Nephron progenitor cell (in vitro differentiated cells): ENCODE measurements at places on chromosomes 11 and 22.

DNA sequence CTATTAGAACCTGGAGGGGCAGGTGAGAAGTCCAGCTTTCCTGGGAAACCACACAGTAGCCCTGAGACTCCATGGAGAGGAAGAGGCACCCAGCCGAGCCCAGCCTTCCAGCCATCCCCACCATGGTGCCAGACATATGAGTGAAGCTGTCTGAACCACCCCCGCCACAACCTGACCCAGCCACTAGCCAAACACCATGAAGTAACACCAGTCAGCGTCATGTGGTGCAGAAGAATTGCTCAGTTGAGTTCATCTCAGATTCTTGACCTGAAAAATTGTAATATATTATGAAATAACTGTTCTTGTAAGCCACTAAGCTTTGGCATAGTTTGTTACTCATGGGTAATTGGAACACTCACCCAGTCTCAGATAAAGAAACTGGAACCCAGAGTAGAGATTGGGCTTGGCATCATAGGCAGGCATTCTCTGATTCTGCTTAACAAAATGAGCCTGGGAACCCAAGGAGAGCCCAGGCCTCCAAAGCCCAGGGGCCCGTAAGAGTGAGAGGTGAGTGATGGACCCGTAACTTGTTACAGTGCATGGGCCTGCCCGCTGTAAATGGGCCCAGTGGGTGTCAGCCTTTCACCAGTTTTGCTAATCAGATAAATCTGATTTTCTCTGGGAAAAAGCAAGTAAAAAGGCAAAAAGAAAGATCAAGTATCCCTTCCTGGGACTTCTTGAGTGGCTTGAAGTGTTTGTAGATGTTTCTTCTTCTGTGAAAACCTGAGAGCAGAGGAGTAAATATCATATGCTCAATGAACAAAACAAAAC is 305.5 kb downstream of the DDX10 start:
- no peak for DNase-seq

DNA sequence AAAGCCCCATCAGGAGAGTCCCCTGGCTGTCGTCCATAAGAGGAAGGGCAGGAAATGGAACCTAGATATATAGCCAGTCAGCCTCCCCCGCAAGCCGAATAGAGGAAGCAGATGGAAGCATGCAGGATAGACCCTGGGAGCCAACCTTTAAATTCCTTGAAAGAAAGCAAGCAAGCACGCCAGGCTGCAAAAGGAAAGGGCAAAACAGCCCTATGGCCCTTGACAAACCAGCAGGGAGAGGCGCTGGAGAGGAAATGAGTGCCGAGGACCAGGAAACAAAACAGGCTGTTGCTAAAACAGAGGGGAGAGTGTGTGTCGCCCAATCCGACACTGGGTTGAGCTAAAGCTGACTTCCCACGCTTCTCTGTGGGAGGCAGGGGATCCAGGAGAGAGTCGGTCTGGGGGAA is 203.5 kb upstream of the MTNR1B start:
- DNase-seq = peak; percentile 46

- no peak for DNase-seq
Measured at GRCh38 chr22:25085930-25086901, 113.4 kb upstream of the CRYBB3 start.

DNA sequence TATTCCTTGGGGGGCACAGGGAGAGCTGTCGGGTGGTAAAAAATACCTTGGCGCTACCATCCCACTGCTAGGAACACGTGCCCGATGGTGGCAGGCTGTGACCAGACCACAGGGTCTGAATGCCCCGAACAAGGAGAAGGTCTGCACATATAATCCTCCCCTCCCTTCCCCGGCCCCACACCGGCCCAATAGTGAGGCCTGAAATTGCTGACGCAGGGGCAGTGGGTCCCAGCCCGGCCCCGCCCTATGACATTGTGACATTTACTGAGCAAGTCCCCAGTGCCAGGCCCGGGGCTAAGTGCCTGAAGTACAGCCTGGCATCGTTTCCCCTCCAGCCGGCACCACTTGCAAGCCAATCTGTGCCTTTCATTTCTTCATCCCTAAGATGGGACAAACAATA is 19.5 kb downstream of the MN1 start:
- no peak for DNase-seq

DNA sequence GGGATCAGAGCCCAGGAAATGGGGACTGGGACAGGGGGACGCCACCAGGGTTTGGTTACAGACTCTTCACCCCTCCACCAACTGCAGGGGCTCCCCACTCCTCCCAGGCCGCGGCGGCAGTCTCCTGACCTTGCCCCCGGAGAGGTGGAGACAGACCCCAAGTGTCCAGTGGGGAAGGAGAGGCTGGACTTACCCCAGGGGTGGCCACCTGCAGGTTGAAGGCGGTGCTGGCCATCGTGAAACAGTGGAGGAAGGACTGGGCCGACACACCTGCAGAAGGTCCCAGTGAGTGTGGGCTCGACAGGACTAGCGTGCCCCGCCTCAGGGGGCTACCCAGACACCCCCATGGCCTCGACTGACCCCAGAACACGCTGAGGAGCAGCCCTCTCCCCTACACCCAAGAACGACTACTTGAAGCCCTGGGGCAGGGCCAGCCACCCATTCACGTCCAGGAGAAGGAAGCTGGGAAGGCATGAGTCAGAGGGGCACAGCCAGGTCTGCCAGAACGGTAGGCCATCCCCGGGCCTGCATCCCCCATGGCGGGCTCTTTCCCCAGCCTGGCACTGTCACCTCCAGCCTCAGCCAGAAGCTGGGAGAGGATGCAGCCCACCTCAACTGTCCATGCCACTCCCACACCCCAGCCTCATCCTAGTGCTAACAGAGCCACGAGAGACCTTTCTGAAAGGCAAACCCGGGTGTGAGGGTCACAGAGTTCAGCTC is 2.3 kb downstream of the GATD1 start:
- DNase-seq = no peak

DNA sequence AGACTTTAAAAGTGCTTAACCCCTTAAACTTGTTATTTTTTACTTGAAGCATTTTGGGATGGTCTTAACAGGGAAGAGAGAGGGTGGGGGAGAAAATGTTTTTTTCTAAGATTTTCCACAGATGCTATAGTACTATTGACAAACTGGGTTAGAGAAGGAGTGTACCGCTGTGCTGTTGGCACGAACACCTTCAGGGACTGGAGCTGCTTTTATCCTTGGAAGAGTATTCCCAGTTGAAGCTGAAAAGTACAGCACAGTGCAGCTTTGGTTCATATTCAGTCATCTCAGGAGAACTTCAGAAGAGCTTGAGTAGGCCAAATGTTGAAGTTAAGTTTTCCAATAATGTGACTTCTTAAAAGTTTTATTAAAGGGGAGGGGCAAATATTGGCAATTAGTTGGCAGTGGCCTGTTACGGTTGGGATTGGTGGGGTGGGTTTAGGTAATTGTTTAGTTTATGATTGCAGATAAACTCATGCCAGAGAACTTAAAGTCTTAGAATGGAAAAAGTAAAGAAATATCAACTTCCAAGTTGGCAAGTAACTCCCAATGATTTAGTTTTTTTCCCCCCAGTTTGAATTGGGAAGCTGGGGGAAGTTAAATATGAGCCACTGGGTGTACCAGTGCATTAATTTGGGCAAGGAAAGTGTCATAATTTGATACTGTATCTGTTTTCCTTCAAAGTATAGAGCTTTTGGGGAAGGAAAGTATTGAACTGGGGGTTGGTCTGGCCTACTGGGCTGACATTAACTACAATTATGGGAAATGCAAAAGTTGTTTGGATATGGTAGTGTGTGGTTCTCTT is 2.8 kb downstream of the MALAT1 start:
- DNase-seq = no peak

DNA sequence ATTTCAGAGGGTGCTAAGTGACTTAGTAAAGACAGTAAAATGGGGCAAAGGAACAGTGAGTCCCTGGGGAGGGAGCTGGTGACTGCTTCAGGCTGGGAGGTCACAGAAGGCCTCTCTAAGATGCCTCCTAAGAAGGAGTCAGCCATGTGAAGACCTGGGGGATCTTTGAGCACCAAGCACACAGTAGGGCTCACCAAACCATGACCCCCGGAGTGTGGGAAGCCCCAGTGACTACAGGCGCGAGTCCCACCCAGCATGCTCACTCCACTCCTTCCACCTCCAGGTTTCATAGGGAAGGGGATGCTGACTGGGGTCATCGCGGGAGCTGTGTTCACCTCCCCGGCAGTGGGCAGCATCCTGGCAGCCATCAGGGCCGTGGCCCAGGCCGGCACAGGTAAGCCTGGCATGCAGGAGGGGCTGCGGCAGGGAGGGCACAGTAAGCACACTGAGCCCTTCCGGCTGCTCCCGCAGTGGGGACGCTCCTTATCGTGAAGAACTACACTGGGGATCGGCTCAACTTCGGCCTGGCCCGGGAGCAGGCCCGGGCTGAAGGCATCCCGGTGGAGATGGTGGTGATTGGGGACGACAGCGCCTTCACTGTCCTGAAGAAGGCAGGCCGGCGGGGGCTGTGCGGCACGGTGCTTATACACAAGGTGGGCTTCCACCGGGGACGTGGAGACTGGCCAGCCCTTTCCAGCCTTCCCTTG is 5.9 kb downstream of the TKFC start:
- DNase-seq = no peak

DNA sequence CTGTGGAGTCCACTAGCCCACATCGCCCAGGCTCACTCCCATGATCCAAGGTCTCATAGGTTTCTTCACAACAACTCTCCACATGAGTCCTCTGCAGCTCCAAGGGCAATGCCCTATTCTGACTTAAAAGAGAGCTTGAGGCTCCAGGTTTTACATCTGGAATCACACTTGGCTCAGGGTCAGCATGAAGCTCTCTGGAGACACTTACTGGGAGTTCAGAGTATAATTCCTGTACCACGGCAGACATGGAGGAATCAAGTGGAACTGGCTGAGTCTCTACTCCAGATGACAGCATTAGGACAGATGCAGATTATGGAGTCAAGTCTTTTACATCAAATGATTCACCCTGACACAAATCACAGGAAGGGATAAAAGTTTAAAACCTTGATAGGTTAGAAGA is 11.4 kb downstream of the PRR14L start:
- DNase-seq = no peak
